ENCODE measurements at places on chromosomes 3 and 15. TPM values are rescaled to one million over a fixed set of nuclear protein-coding genes. Genes with fewer than 3 reads are reported as not detected.

DNA sequence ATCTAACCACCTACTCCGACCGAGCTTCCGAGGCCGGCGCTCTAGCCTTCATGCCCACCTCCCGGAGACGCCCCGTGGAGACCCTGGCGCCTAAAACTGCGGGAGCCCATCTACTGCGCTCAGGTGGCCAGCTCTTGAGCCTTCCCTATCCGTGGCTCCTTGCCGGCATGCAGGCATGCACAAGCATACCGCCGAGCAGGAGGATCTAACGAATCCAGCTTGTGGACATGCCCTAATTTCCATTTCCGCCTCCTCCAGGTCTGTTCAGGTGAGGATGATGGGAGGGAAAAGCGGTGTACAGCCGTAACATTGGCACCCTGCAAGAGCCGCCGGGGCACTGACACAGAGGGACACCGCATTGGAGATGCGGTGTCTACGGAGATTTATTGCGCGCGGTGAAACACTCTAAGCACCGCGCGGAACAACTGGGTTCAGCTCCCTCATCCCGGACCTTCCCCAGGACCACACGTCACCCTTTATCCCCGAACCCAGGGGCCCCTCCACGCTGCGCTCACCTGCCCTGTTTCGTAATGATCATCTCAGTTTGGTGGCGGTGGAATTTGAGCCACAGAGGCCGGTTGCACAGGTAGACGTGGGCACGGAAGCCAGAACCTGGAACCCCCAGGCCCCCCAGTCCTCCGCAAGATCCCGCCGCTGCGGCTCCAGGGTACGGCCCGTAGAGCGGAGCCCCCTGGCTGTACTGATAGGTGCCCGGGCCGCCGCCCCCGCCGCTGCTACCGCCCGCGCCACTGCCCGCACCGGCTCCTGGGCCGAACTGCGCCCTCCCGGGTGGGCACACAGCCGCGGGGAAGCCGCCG lies 1.0 kb downstream of the EOMES start:
- DNase-seq = no peak

HEG1 gene
- total RNA-seq = 91.1 TPM

- DNase-seq = no peak
Observed at GRCh38 chr3:26132942-26133341, 343.1 kb downstream of the OXSM start.

RNU6-1 gene
- total RNA-seq = not detected

DNA sequence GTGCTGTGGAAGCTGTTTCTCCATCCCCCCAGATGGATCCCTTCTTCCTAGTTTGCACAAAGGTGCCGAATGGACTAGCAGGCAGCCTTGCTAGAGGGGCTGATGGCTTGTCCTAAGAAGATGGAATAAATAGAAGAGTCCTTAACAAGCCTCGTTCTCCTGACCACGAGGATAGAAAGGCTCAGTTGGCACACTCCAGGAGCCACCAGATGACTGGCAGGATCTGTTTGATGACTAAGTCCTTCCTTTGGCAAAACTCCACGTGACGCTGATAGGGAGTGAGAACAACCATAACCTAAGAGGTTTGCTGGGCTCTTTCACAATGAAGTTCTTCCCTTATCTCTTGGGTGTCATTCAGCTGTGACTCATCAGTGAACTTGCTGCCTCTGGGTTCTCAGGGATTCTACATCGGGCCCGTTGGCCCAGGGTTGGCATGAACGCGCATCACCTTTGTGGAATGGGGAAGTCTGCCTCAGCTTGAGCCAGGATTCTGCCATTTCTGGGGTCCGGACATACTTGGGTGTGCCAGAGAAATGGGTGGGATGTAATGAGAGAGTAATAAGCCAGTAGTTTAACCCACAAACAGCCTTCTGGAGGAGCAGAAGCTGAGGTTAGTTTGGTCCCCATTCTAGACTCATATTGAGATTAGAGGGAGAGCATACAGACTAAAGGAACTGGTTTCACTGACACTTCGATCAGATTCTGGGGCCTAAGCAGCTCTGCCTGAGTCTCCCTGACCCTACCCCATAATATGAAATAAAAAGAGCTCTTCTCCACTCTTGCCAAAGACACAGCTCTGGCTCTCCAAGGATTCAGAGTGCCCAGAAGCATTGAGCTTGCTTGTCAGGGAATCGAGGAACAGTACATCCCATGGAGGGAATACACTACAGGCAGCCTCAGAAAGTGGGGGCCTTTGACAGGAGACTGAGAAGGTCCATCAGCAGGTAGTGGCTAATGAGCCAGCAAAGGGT lies 2.0 kb upstream of the MELTF start:
- DNase-seq = peak; percentile 72

GRM2 gene
- 0.08 TPM for total RNA-seq

DNA sequence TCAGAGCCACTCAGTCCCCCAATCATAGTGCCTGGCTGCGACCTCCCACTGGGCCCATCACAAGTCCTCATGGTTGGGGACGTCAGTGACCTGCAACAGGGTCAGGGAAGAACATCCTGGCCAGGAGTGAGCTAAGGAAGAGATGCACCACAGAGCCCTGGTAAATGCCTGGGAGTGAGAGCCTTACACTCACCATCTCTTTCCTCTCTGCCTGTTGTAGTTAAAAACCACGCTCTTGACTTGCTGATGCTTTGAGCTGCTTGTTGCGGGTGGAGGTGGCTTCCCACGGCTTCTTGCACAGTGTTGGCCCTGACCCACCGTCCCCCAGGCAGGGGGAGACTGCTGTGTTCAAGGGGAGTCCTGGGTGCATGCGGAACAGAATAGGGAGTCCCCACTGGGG lies 91.1 kb upstream of the RGMA start:
- DNase-seq = no peak

- DNase-seq = no peak
Observed at GRCh38 chr3:112681822-112682325, 40.9 kb upstream of the CCDC80 start.

GRCh38 chr3:55175423-55175822 lies 247.6 kb upstream of the LRTM1 start:
- DNase-seq = no peak

NANOGP8 gene
- not detected for total RNA-seq
